ENCODE measurements at places on chromosomes 2 and 18.

DNA sequence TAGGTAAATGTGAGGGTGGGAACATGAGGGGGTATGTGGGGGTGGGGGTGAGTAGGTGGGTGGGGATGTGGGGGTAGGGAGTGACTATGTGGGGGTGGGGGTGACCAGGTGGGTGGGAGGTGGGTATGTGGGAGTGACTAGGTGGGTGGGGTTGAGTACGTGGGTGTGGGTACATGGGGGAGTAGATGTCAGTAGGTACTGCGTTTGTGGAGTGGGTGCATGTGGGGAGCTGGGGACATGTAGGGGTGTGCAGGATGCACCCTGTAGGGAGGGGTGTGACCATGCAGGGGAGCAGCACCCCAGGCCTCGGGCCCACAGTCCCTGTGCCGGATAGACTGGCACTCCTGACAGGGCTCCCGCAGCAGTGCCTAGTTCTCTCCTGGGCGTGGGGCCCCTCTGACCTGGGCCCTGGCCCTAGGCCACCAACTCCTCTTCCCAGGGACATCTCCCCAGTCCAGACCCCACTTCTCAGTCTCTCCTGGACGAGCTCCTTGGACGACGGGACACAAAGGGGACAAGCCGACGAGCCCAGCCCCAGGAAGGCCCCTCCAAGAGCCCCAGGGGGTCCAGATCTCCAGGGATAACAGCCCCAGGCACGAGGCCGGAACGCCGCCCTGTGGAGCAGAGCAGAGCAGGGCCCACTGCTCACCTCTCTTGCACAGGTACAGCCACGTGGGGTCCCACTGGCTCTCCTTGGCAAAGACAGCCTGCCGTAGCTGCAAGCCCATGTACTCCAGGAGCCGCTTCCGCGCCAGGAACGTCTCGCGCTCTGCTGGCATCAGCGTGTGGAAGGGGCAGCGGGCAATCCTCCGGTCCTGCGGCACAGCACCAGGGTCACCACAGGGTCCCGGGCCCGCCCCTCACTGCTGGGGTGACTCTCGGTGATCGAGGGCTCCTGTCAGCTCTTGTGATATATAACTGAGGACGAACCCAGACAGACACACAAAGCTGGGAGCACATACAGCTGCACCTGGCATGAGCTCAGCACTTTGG, 58.2 kb downstream of the ANKMY1 start:
- DNase-seq, result no peak

GRCh38 chr2:54446625-54447024, 9.5 kb upstream of the SPTBN1 start:
- DNase-seq, result no peak

- DNase-seq, result peak; percentile 93
These were observed 26.9 kb downstream of the KLHL29 start for GRCh38 chr2:23411752-23412431.

- DNase-seq, result peak; percentile 62
These were observed 426.7 kb downstream of the SETBP1 start for GRCh38 chr18:45107425-45107824.
